ENCODE measurements at places on chromosomes 5 and 9. TPM values are rescaled to one million over a fixed set of nuclear protein-coding genes. Genes with fewer than 3 reads are reported as not detected.

DNA sequence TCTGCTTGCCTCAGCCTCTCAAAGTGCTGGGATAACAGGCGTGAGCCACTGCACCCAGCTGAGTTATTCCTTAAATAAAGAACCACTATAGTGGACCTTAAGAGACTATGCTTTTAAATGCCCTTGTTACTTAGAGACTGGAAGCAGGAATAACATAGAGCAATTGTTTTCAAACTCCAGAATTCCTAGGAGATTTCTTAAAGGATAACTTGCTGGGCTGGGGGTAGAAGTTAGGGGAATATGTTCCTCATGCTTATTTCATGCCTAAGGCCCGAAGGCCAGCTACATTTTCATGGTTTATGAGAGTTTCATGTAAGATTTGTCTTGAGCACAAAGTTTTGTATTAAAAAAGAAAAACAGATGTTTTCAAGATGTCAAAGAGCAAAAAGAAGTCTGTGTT is 48.2 kb downstream of the CSNK1A1 start:
- DNase-seq, result peak; percentile 51

DNA sequence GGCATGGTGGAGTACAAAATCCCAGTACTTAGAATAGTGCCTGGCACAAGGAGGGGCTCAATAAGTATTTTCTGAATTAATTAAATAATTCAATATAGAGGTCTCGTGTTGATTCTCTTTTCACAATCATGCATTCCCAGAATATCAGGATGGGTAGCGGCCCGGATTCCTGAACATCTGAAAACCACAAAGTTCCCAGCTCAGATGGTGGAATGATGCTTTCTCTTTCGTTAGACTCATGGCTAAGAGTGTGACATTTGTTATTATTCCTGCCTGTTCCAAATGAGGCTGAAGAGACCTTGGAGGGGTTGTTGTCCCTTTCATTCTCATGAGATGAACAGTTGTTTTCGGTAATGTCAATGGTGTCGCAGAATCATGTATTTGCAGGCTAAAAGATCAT is 95.4 kb upstream of the LIFR start:
- DNase-seq, result no peak

DNA sequence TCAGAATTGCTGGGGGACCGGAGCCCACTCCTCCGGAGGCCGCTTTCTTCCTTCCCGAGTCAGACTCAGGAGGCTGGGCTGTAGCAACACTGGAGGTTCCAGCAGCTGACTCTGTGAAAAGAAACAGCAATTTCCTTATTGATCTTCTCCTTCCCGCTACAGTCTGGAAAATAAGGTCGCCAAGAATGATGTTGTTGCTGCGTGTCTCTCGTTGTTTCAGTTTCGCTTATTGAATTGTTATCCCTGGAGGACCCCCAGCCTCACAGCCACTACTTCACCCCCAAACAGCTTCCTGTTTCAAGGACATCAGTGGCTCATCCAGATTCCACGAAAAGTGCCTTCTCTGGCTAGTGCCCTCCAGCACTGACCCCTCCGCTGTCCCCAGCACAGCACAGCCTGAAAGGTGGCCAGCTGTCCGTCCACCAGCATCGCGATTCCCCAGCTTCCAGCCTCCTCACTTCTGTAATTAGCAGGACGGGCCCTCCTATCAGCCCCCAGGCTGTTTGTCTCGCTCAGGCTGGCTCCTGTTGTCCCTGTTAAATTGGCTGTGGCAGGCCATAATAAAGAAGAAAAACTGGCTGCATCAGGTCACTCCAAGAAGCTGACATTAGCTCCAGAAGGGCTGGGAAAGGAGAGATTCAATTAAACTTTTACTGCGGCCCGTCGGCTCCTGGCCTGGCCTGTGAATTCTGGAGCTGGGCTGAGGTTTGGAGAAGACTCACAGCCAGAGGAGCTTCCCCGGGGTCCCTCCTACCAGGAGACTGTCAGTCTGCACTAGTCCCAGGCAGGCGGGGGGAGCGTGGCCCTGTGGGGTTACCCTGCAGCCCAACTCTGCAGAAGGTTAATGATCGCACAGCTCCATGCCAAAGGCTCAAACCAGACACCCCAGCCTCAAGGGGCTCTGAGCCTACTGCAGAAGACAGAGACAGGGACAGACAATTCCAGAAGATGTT is 40.5 kb downstream of the OLFM1 start:
- no peak for DNase-seq

- no peak for DNase-seq
Observed at GRCh38 chr9:123003466-123003865, 30.0 kb upstream of the GPR21 start.

GRCh38 chr5:142886211-142886610 is 116.0 kb downstream of the ARHGAP26 start:
- no peak for DNase-seq

- no peak for DNase-seq
Observed at GRCh38 chr5:120779674-120780073, 315.6 kb downstream of the PRR16 start.

- no peak for DNase-seq
Observed at GRCh38 chr9:88523056-88523455, 11.9 kb upstream of the NXNL2 start.

DNA sequence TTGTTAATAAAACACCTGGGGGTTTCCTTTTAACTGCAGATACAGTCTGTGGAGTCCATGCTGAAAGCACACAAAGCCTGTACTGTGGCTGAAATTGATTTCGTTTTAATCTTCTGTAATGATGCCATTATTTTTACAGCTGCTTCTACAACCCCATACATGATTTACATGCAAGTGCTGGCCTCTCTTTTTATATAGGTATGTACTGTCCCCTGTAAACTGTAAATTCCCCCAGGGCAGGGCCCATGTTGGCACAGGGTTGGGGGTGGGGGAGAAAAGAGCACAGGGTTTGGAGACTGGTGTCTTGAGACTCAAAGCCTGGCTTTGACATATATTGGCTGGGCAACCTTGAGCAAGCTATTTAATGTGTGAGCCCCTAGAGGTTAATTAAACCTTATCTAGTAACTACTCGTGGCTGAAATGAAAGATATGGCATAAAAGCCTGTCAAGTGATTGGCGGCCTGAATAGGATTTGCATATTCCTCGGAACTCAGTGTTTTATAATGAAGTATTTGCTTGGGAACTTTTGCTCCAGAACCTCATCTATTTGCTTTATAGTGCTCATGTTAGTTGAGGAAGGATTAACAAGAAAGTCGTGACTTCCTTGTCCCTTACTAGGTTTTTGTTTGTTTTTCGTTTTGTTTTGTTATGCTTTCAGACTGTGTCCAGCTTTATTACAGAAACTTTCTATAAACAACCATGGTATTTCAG is 34.0 kb downstream of the KLF4 start:
- no peak for DNase-seq

DNA sequence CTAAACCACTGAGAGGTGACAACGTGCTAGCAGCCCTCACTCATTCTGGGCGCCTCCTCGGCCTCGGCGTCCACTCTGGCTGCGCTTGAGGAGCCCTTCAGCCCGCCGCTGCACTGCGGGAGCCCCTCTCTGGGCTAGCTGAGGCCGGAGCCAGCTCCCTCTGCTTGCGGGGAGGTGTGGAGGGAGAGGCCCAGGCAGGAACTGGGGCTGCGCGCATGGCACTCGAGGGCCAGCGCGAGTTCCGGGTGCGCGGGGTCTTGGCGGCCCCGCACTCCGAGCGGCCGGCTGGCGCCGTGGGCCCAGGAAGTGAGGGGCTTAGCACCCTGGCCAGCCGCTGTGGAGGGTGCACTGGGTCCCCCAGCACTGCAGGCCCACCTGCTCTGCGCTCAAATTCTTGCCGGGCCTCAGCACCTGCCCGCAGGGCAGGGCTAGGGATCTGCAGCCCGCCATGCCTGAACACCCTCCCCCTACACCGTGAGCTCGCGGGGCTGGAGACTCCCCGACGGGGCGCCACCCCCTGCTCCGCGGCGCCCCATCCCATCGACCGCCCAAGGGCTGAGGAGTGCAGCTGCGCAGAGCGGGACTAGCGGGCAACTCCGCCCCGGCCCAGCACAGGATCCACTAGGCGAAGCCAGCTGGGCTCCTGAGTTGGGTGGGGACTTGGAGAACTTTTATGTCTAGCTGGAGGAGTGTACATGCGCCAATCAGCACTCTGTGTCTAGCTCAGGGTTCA is 11.8 kb upstream of the UBE2D2 start:
- no peak for DNase-seq

DNA sequence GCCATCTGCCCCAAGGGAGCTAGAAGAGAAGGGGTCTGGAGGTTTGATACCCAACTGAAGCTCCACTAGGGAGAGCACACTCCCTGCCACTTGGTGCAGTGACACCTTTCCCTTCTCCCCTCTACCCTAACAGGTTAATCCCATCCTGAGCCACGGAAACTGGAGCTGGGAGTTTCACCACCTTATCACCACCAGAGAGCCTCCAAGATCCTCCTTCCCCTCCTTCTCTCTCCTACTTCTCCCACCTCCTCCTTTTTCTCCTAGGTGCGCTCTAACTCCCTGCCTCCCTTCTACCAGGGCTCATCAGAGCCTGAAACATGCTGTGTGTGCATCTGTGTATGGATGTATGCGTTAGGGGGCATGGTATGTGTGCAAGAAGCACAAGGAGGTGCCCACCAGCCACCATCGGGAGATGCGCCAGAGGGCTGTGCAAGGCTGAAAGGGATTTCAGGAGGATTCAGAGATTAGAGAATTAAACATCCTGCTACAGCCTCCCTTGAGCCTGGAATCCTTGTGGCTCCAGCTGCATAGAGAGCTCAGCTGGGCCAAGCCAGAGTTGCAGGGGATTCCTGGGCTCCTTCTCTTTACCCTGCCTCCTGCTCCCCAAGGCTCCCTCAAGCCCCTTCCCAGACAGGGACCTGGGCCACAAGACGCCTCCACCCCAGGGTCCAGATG is 89.8 kb downstream of the PCDH1 start:
- no peak for DNase-seq

- DNase-seq, result no peak
Observed at GRCh38 chr9:121340676-121341392, 29.2 kb downstream of the STOM start.

DNA sequence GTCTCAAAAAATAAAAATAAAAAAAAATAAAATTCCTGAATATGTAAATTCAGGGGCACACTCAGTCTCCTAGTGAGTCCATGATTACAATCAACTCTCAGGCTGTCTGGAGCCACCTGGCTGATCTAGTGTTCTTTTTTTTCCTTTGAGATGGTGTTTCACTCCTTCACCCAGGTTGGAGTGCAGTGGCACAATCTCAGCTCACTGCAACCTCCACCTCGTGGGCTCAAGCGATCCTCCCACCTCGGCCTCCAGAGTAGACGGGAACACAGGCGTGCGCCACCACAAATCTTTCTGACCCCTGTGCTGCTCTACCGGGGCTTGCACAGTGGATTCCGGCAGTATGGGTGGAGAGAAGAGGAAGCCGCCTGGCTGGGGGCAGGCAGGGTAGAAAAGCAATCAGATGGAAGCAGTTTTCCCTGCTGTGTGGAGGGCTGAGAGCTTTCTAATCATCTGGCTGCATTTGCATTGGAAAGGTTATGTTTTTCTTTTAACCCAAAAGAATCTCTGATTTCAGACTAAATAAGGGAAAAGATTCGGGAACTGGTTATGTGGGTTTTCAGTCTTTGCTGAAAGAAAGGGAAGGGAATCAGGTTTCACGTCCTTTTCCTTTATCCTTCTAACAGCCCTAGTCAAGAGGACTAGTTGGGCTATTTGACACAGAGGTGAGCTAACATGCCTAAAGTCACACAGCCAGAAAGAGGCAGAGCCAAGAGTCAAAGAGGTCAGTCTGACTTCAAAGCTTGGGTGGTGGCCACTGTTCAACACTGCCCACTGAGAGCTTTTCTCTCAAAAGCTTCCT is 26.3 kb upstream of the CORO2A start:
- DNase-seq, result no peak

- DNase-seq, result no peak
Observed at GRCh38 chr9:104027295-104027694, 66.8 kb upstream of the SMC2 start.

- DNase-seq, result no peak
Observed at GRCh38 chr9:37710046-37710445, 43.6 kb upstream of the TRMT10B start.

- peak; percentile 12 for DNase-seq
Observed at GRCh38 chr9:111598733-111599091, 735 bp downstream of the PTGR1 start.

- DNase-seq, result no peak
Observed at GRCh38 chr9:99092643-99093491, 12.0 kb upstream of the TGFBR1 start.

The NSUN2 gene
- 48.9 TPM for total RNA-seq

The CDKN2B-AS1 gene
- 0.20 TPM for total RNA-seq

The PHPT1 gene
- 70.4 TPM for total RNA-seq

The SHOC1 gene
- 0.79 TPM for total RNA-seq

The DOLK gene
- 7.8 TPM for total RNA-seq

The TLR4 gene
- total RNA-seq, result 14.2 TPM

The PCDHB9 gene
- 0.89 TPM for total RNA-seq

The GADD45G gene
- 8.3 TPM for total RNA-seq

The FOXD4L3 gene
- not detected for total RNA-seq

The PRRX2 gene
- 9.4 TPM for total RNA-seq

The SLC12A7 gene
- 13.7 TPM for total RNA-seq

The CER1 gene
- 0.30 TPM for total RNA-seq

The FAM200C gene
- total RNA-seq, result 10.5 TPM

The CFAP90 gene
- total RNA-seq, result not detected

The CDH9 gene
- total RNA-seq, result not detected

The OR1J2 gene
- total RNA-seq, result not detected

Measured in skin of body (tissue), 3 donors.